Activated CD4-positive, alpha-beta T cell treated with anti-CD3 and anti-CD28 coated beads for 4 hours (primary cell): ENCODE measurements at places on chromosomes 1 and 21.

DNA sequence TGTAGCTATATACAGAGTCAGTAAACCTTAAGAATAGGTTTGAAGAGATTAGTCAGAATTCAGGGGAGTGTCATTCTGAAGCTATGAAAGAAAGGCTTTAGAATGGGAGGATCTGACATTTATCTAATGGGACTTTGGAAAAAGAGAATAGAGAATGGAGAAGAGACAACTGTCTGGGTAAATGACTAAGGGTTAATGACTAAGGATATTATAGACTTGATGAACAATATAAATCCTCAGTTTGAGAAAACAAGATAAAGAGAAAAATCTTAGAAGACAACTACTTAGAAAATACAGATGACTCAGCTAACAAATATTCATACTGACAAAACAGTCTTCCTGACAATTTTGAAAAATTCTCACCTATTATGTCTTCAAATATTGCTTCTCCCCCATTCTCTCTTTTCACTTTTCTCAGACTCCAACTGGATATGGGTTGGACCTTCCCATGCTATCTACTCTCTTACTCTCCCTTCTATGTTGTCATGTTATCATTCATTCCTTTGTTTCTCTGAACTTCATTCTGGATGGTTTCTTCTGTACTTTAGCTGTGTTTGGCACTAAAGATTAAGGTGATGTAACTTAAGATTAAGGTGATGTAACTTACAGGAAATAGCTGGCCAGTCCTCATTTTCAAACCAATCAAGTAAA lies 20.4 kb downstream of the SLC16A1 start:
- DNase-seq = no peak

- no peak for DNase-seq
Measured at GRCh38 chr1:233470741-233471499, 143.0 kb upstream of the KCNK1 start.

GRCh38 chr1:29341936-29342335 lies 105.6 kb downstream of the PTPRU start:
- DNase-seq = no peak

- DNase-seq = peak; percentile 84
Measured at GRCh38 chr1:243849421-243850201, 432 bp downstream of the AKT3 start.

GRCh38 chr1:231715816-231716722 lies 89.5 kb downstream of the DISC1 start:
- no peak for DNase-seq

DNA sequence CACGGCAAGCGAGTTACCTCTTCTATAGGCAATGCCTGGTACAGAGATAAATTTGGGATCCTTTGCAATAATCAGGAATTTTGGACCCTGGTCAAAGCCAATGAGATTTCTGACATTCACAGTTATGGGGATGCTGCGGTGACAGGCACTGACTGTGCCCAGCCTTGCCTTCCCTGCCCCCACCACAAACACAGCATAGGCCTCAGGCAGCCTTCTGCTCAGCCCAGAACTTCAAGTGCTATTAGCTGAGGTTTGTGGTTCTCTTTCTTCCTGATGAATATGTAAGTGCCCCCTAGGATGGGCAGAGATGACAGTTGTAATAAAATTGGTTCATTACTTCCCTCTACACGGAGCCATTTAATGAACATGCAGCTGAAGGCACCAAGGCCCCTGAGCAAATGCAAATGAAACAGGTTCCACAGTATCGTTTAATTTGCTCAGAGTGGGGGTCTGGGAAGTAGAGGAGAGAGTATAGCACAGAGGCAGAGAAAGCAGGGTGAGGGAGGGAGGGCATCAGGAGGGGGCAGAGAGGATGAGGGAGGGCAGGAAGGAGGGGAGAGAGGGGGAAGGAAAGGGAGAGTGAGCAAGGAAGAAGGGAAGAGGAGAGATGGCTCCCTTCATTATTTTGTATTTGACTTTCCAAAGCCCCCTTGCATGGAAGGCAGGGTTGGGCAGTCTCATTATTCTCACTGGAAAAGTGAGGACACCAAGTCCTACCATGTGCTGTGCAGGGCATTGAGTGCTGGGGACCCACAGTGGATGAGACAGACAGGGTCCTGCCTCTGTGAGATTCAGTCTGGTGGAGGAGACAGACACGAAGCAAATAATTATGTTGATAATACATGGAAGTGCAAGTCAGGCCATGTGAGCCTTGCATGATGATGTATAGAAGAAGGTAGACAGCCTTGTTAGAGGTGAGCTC lies 513.0 kb downstream of the PTPRU start:
- DNase-seq = no peak

GRCh38 chr1:18697541-18697940 lies 66.9 kb downstream of the PAX7 start:
- DNase-seq = no peak

- no peak for DNase-seq
Measured at GRCh38 chr1:233919786-233920185, 15.3 kb downstream of the SLC35F3 start.

DNA sequence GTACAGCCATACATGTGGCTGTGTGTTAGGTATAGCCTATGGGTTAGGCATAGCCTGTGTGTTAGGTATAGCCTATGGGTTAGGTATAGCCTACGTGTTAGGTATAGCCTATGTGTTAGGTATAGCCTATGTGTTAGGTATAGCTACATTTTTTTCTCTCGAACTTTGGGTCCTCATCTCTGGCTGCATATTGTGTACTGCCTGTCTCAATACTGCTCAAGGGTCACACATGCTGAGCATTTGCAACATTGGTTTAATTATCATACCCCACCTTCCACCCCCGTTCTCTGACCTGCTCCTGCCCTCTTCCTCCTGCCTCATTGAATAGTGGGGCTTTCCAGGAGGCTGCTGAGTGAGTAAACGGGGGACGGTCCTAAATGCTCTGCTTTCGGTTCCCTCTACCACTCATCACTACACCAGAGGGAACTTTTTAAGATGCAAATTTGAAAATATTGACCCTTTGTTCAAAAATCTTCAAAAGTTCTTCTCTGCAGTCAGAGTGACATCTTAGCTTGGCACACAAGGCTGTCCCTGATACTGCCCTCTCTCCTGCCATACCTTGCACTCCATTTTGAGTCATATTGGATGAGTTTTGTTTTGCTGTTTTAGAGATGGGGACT lies 17.8 kb downstream of the OR2B11 start:
- no peak for DNase-seq

DNA sequence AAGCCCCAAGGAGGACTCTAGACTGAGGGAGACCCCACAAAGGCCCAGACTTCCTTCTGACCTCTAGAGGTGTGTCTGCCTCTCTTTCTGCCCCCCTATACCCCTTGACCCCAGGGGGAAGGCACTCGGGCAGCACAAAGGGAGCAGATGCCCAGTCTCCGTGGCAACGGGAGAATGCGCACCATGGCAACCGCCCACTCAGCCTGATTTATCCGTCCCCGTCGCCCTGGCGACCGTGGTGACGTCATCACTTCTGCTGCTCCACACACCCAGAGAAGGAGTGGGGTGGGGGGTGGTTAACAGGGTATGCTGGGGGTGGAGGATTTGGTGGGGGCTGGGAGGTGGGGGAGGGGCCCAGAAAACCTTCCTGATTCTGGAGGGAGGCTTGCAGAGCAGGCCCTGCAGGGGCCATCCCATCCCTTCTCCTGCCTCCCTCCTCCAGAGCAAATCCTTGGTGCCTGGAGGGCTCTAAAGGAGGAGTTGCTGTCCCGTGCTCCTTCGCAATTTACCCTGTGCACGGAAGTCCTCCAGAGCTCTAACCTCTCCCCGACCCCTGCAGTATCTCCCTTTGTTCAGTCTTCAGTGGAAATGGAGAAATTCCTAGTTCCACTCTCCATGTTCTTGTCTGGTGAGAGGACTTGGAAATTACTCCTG lies 6.3 kb downstream of the CELF3 start:
- peak; percentile 44 for DNase-seq

GRCh38 chr1:203791498-203791897 lies 3.9 kb upstream of the ZBED6 start:
- DNase-seq = no peak

- no peak for DNase-seq
Measured at GRCh38 chr1:35592991-35593769, 20.1 kb downstream of the TFAP2E start.

DNA sequence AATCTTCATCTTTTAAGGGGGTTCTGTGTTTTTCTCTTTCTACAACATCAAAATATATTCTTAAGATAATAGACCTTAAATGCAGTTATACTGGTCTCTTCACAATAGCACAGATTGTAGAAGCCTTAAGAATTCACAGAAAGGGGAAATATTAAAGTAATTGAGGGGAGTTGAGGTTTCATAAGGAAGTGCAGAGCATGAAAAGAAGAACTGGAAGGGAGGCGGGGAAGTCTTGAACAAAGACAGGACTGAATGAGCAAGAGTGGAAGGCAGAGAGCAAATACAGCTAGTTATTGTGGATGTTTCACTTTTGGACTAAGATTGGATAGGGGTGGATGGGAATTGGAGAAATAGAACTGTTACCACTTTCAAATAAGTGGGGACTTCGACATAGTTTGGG lies 67.7 kb downstream of the PTGER3 start:
- DNase-seq = no peak

GRCh38 chr1:36658838-36659237 lies 176.1 kb upstream of the CSF3R start:
- DNase-seq = no peak

- peak; percentile 83 for DNase-seq
Measured at GRCh38 chr1:198656500-198656932, 17.7 kb downstream of the PTPRC start.

DNA sequence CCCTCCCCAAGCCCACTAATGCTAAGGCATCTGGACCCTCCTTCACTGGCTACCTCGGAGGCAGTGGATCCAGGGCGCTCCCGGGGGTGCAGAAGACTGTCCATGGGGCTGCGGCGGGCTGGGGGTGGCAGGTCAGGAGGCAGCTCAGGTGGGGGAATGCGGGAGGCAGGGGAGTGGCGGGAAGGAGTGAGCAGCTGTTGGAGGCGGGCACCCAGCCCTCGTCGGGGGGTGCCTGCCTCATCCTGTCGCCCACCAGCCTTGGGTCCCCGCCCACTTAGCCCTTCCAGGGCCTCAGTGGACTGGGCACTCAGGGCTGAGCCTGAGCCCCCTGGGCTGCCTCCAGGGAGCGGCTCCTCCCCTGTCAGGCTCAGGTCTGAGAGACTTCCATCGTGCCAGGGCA lies 10.7 kb upstream of the GATAD2B start:
- DNase-seq = no peak

- no peak for DNase-seq
Measured at GRCh38 chr1:6484826-6485167, 6.7 kb downstream of the PLEKHG5 start.

GRCh38 chr1:207088161-207088560 lies 499 bp upstream of the C4BPB start:
- no peak for DNase-seq

GRCh38 chr1:80657044-80657643 lies 1143.6 kb upstream of the ADGRL2 start:
- no peak for DNase-seq

- no peak for DNase-seq
Measured at GRCh38 chr1:217190359-217190758, 440.5 kb downstream of the GPATCH2 start.

DNA sequence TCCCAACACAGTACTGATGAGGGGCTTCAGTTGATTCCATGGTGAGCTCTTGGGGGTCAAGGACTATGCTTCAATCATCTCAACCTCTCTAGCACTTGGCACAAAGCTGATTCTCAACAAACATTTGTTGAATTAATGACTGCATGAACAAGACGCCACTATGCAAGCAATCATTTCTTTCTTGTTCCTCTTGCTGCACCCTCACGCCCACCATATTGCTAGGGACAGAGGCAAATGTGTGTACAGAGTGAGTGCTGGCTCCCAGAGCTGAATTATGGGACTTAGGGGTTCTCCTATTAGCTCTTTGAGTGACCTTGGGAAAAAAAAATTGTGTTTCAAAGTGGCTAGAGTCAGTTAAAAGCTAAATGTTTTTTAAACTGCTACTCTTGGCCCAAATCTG lies 2.5 kb downstream of the ADAR start:
- no peak for DNase-seq

- DNase-seq = peak; percentile 2
Measured at GRCh38 chr1:85464497-85465098, 361 bp downstream of the DDAH1 start.

- DNase-seq = peak; percentile 41
Measured at GRCh38 chr1:18972531-18972930, 16.1 kb upstream of the IFFO2 start.

DNA sequence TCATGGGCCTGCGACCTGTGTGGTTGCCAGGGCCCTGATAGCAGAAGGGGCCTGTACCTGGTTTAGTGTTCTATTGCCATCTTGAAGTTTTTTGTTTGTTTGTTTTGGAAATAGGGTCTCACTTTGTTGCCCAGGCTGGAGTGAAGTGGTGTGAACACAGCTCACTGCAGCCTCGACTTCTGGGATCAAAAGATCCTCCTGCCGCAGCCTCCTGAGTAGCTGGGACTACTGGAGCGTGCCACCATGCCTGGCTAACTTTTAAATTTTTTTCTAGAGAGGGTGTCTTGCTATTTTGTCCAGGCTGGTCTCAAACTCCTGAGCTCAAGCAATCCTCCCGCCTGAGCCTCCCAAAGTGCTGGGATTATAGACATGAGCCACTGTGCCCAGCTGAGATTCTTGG lies 72.9 kb downstream of the UBE2T start:
- no peak for DNase-seq

- no peak for DNase-seq
Measured at GRCh38 chr1:1084372-1085170, 10.5 kb upstream of the RNF223 start.

- no peak for DNase-seq
Measured at GRCh38 chr1:97196825-97197516, 475.4 kb downstream of the PTBP2 start.

- no peak for DNase-seq
Measured at GRCh38 chr1:238653693-238654321, 732.6 kb upstream of the CHRM3 start.

DNA sequence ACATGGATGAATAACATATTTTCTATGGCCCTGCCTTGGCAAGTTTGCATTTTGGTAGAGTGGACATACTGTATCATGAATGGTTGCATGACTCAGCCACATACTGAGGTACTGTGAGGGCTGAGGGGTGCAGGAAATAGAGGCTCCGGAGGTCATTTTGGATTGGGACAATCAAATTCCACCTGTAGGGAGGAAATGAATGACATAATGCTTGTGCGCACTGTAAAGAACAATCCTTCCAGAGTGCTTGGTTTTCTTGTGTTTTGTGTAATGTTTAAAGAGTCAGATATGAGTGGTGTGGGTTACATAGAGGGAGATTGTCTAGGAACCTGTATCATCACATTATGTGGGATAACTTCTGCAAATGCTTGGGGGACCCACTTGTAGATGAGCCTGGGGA lies 329.9 kb upstream of the PROX1 start:
- DNase-seq = no peak

DNA sequence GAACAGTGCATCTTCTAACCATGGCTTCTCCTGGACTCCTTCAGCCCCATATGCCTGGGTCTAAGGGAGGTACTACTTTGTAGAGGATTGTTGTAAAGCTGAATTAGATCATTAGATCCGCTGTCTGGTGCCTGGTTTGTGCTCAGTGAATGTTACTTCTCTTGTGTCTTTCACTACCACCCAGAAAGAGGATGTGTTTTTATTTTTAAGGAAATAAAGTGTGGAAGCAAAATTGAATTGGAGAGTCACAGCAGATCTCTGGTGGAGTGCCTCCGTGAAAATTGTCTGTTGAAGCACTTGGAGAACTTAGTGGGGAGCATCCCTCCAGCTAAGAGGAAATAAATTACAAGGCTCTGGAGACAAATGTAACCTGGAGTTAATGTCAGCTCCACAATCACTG lies 101.8 kb upstream of the ARTN start:
- no peak for DNase-seq

GRCh38 chr1:57461405-57461804 lies 37.5 kb upstream of the DAB1 start:
- DNase-seq = no peak

GRCh38 chr1:226111098-226111882 lies 48.8 kb downstream of the H3-3A start:
- no peak for DNase-seq
